ENCODE measurements at places on chromosomes 4 and X.

DNA sequence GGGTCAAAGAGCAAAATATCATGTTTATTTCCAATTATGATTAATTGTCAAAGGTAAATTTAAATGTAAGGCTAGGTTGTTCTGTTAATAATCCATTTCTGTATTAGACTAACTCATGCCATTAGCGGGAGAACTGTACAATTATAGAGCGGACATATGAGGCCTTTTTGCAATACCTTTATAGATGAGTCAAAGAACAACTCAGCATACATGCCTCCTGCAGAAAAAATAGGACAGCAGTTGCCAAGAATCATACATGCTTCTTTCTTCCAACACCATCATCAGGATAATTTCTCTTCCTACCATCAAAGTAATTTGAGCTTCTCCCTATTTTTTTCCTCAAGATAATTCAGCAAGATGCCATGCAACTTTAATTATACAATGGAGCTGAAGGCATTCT, 917.8 kb downstream of the ADGRL3 start:
- DNase-seq = no peak

DNA sequence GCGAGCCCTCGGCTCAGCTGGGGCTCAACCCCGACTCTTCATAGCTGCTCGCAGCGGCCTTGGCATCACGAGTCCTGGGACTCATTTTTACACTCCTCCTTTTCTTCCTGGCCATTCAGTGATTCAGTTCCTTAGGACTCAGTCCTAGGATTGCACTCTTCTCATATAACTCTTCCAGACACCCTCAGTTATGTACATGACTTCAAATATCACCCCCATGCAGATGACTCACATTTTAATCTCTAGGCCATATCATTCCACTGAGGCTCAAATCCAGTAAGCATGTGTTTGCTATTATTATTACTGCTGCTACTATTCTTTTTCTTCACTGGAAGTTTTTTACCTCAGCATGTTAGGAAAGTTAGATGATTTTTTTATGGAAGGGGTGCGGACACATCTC, 14.4 kb downstream of the ITGB1BP2 start:
- DNase-seq = no peak

DNA sequence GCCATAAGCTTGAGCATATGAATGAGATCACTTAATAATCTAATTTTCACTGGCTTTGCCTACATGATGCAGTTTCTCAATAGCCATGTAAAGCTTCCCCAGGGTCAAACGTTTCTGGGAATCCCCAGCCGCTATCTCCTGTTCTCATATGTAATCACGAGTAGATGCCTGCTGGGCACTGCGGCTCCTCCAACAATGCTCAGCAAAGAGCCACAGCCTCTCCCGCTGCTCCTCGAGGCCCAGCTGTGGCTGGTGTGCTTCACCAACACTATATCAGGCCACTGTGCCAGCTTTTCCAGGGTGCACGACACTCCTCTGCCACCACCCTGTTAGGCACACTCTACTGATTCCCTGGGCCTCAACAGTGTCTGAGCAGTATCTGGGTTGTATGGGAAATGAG, 78.3 kb upstream of the RASGEF1B start:
- DNase-seq = no peak

GRCh38 chr4:24056289-24056688, 166.4 kb upstream of the PPARGC1A start:
- no peak for DNase-seq

- DNase-seq = no peak
These were observed 70.6 kb downstream of the AR start for GRCh38 chrX:67614423-67614822.

- DNase-seq = no peak
These were observed 59.8 kb downstream of the AGTR2 start for GRCh38 chrX:116230130-116230898.

DNA sequence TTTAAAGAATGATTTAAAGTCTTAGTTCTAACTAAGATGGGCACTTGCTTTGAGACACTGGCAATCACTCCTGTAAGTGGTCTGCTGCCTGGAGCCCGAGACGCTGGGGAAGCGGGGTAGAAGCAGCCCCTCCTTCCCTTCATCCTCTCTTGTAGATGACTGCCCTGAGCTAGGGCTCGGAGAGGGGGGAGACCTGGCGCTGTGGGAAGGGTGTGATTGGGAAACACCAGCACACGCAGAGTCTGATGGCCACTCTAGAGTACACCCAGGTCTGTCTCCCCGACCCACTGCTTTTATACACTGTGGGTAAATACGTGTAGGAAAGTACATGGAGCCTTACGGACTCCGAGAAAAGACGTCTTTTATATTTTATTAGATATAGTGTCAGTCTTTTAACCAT, 24.0 kb downstream of the LRP2BP start:
- DNase-seq = no peak

DNA sequence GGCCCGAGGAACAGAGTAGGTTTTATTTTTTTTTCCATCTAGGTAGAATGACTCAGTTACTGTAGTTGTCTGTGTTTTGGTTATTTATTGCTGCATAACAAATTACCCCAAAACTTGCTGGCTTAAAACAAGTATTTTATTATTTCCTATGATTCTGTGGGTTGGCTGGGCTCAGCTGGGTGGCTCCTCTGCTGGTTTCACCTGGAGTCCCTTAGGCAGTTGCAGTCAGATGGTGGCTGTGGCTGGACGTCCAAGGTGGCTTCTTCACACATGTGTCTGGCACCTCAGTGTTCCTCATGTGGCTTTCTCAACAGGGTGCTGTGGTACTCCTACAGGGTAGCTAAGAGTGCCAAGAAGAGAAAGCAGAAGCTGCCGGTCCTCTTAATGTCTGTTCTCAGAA, 115.8 kb downstream of the PHEX start:
- no peak for DNase-seq

DNA sequence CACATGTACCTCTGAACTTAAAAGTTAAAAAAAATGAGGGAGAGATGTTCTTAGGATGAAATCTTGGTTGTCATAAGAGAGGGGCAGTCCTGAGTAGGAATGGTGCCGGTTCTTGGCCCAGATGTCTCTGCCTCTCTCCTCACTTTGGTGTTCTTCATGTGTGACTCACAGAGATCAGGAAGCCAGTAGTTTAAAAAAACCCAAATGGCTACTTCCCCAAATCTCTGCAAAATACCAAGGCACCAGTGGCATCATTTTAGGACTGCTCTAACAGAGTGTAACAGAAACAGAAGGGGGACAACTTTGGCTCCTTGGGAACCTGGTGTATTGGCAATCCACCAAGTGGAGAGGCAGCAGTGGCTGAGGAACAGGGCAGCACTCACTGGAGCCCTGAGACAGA, 116.8 kb downstream of the SCD5 start:
- DNase-seq = no peak

DNA sequence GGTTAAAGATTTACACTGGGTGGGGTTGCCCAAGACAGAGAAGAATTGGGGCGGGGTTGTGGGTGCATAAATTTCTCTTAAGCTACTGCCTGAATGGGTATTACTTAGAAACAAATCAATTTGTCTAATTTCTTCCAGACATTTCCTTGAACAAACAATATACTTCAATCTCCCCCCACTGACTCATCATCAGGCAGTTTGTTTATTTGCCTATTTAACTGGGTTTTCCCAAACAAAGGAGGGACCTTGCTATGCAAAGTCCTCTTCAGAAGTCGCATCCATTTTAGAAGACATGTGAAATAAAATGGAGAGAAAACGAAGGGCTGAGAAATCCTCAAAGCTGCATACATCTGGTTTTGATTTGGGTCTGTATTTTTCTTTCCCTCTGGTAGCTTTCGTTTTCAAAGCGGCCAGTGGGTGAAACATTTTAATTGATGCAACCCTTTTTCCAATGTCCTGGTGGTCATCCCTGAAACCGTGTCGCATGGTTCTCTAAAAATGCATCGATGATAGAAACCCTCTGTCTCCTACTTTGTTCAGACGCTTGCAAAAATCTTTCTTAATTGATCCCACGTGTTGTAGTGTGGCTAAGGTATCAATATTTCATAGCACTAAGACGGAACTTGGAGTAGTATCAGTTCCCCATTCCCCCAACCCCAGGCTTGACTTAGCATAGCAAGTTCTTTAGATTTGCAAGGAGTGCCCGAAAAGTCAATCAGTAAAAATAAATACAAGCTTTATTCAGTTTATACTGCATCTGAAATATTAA, 115.1 kb upstream of the MXRA5 start:
- DNase-seq = no peak

DNA sequence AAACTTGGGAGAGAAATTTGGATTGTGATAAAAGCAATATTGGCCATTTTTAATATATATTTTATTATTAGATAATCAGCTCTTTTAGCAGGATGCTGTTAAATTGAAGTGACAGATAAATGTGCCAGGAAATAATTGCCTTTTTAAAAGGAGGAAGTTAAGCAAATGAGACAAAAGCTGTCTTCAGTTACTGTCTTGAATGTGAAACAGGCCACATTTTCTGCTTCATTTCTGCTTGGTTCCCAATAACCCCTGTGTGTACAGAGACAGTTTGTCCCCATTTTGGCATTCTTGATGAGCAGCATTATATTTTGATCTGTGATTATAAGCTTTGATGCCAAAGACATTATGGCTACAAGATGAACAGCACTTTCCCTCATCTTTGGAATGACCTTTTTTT, 953 bp downstream of the EPGN start:
- no peak for DNase-seq

DNA sequence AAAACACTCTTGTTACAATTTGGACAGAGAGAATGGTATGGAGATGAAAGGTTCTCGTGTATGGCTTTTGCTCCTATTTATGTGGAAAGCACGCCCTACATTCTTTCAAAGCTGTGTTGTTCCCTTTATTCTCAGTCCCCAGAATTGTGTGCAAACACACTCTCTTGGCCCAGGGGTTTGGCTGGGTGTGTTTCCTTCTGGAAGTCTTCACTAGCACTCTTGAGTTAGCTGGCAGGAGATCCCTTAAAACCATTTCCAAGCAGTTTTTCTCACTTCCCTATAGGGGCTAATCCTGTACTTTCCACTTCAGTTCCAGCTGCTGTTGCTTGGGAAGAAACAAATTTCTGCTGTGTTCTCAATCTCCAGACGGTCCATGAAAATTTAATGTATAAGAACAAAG, 35.1 kb downstream of the FHL1 start:
- DNase-seq = no peak

DNA sequence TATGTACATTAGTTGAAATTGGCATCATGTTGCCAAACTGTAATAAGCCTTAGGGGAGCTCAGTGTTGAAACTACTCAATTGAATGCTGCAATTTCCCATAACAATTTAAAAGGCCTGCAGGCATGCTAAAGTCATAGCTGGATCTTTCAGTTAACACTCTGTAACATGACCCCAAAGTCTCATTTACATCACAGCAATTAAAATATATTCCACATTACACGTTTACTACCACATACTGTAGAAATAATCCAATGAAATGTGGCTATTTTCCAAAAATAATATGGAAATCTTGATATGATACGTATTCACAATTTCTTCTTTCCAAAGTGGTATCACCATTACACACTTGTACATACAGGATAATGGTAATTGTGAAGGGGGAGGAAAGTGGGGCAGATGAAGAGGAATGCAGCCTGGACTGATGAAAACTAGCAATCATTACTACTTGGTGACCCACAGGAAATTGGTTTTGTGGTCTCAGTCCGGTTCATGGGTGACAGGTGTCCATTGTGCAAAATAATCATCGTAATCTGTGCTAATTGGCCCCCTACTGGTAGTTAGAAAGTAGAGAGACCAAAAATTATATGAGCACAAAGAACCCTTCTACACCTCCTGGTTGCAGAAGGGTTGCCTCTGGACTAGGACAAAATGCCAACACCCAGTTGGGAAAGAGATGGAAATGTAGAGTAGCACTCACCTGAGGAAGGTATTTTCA, 63.7 kb downstream of the TENM3 start:
- no peak for DNase-seq

- DNase-seq = no peak
These were observed 27.6 kb downstream of the QRFPR start for GRCh38 chr4:121353213-121353612.

GRCh38 chr4:23943478-23943877, 53.6 kb upstream of the PPARGC1A start:
- no peak for DNase-seq

DNA sequence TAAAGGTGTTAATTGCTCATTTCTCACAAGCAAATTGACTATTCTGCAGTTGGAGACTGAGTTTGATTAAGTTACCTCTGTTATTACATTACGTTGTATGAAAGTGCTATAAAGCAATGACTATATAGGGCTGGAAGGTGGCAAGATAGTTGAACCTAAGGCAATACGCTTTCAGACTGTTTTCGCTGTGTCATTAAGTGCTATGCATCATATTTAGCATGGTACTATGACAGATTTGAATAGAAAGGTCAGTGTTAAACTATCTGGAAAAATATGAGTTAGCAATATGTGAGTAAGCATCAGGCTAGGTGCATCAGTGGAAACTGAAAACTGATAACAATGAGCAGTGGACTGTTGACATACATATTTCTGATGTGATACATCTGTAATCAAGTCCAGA, 206.0 kb upstream of the ARHGAP24 start:
- DNase-seq = no peak

GRCh38 chrX:46617906-46618305, 44.3 kb downstream of the CHST7 start:
- DNase-seq = no peak

DNA sequence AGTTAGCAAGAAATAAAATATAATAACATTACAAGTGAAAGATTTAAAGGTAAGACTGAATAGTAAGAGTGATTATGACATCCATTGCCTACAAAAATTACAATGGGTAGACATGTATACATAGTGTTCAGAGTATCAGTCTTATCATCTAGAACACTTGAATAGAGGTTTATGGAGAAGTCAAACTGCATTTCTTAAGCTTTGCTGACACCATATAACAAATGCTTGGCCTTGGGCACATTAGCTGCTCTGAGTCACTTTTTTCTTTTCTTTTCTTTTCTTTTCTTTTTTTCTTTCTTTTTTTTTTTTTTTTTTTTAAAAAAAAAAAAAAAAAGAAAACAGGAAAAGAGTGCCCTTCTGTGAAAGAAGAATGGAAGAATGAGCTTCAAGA, 220.0 kb downstream of the SPCS3 start:
- no peak for DNase-seq

DNA sequence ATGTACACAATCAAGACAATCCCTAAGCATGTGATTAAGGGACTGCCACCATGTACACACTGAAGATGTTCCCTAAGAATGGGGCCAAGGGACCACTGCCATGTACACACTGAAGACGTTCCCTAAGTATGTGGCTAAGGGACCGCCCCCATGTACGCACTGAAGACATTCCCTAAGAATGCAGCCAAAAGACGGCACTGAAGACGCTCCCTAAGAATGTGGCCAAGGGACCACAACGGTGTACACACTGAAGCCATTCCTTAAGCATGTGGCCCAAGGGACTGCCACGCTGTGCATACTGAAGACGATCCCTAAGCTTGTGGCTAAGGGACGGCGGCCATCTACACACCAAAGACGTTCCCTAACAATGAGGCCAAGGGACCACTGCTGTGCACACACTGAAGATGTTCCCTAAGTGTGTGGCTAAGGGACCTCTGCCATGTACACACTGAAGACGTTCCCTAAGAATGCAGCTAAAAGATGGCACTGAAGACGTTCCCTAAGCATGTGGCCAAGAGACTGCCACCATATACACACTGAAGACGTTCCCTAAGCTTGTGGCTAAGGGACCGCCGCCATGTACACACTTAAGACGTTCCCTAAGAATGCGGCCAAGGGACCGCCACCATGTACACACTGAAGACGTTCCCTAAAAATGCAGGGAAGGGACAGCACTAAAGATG, 26.4 kb downstream of the DHRSX start:
- DNase-seq = no peak

Data from stimulated activated CD8-positive, alpha-beta memory T cell treated with anti-CD3 and anti-CD28 coated beads, Interleukin-15, amount 100 ng/mL, for 48 hours (primary cell).